ENCODE measurements at places on chromosomes 6 and 20. TPM values are rescaled to one million over a fixed set of nuclear protein-coding genes. Genes with fewer than 3 reads are reported as not detected.

GRCh38 chr6:6596529-6597328 lies 8.2 kb downstream of the LY86 start:
- no peak for DNase-seq

DNA sequence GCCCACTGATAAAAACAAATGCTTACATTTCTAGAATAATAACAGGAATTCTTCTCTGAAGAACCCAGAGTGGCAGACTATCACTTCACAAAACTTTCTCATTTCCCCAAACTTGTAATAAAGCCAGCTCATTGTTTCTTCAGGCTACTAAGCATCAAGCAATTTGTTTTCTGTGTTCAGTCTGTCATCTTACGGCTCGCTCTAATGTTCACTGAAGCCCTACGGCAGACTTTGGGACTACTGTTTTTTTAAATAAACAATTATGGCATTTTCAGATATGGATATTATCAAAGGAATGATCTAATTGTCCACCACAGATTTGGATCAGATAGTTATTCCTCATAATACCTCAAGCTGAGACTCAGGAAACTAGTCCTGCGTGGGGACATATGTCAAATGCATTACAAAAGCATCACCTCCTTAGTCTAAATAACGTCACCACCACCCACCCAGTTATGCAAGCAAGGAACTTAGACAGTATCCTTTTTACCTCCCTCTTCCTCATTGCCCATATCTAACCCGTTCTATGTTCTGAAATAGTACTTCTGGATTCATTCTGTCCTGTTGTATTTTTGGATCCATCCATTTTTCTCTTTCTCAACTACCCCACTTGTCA lies 415.1 kb downstream of the PLCB1 start:
- no peak for DNase-seq

DNA sequence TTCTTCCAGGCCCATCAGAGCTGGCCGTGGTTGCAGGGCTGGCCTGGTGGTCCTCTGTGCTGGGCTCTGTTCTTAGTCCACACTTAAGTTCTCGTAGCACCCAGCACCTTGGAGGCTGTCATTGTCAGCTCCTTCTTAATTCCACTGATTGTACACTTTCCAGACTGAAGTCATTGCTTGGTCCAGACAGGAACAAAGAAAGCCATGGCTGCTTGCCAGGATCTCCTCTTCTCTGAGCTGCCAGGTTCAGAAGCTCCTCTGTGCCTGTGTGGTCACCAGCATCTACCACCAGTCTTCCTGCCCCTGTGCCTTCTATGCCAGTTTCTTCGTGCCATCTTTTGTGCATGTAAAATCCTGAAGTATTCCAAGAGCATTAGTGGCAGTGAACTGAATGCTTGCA lies 39.5 kb upstream of the PCMTD2 start:
- no peak for DNase-seq

GRCh38 chr20:21701171-21701876 lies 4.1 kb upstream of the PAX1 start:
- DNase-seq: no peak

GRCh38 chr20:15302075-15302474 lies 964.7 kb upstream of the FLRT3 start:
- DNase-seq: no peak

GRCh38 chr6:138593124-138593877 lies 94.0 kb upstream of the NHSL1 start:
- DNase-seq: peak; percentile 70

DNA sequence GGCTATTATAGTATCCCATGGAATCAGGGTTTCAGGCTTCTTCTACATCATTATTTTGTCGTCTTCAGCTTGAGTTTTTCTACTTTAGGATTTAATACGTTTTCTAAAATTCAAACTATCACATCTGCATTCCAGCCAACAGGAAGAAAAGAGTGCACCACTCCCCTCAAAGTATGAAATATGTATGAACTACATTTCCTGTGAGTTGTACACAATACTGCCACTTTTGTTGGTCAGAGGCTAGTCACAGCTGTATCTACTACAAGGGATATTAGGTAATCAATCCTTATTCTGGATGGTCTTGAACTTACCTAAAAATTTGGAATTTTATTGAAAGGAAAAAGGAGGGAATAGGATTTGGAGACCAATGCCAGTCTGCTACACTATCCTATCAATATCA lies 235.6 kb upstream of the TBX18 start:
- no peak for DNase-seq

DNA sequence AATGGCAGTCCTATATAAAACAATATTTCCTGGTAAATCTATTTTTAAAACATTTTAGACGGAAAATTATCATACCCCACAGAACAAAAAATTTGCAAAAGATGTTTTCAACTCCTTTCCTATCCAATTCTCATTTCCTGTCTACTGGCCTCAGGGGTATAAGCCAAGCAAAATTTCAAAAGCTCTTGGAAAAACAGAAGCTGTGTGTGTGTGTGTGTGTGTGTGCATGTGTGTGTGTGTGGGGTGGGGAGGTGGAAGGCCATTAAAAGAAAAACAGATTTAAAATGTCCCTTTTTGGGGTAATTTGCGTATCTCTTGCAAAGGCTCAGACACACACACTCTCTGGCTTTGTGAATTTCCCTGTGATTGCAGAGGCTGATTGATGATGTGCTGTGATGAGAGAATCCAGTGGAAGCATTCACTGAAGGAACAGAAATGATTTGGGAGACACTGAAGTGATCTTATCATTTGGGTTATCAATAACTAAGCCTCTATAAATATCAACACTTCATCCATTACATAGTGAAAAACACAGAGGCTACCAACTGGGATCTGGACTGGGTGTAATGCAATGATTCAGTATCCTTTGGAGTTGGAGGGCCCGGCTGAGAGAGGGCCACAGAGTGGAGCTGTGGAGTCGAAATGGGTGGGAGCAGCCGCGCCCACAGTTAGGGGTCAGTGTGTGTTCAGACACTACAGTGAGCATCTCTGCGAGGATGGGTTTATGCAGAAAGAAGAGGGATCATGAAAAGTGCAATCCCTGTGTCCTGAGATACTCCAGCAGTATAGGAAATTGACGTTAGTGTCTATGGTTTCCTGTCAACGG lies 106.8 kb upstream of the PREP start:
- peak; percentile 36 for DNase-seq

DNA sequence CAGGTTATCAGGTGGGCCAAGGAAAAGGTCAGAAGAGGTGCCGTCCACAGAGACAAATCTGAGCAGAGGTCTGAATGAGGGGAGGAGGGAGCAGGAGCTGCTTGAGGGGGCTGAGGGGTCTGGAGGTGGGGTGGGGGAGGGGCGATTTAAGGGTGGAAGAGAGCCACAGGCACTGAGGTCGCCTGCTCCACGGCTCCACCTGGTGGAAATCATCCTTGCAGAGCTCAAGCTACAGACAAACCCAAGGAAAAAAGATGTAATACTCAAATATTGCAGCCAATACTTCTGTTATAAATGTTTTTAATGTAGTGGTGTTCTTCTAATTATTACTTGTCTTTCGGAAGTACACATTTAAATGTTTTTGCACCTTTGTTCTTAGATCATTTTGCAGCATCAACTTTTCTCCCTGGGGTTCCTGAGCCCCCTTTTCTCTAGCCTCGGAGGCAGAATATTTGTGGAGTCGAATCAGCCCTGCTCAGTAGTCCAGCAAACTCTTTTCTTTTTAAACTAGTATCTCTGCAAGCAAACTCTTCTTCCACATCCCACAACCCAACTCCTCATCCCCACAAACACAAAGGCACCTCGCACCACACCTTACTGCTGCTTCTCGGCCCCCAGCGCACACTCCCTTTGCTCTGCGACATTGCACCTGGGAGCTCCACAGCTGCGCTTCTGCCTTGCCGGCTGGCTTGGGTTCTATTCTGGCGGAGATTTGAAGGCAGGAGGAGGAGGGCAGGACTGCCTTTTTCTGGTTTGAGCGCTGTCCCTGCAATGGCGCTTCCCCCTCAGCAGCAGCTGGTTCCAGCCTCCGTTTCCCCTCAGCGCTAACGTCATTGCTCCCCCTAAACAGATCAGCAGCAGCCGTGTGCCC lies 51.0 kb upstream of the TFAP2A start:
- DNase-seq: no peak

DNA sequence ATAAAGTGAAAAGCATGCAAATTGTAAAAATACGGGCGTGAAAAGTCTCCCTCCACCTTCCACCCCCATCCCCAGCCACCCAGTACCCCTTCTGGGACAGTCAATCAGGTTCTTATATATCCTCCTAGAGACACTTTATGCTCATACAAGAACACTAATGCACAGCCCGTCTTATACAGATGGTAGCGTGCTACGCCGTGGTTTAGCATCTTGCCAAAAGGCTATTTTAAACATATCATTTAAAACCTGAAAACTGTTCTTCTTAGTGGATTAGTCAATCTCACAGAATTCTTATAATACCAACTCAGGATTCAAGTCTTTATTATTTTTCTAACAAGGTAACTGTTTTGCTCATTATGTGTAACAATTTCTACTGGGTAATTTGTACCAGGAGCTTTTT lies 57.2 kb upstream of the MRPS10 start:
- no peak for DNase-seq

DNA sequence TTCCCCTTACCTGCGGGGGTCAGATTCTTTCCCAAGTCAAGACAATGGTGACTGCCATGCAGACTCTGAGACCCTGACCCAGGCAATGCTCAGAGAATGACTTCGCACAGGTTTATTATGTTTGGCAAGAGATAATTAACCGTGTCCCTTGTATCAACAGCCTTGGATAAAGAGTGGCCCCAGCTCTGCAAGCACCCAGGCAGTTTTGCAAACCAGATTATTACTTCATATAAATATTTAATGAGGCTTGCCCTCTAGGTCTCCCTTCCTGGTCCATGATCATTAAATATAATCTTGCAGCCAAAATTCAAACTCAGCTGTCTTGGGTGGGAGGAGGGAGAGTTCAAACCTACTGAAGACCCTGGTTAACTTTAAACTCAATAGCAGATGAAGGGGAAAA lies 156.5 kb downstream of the ANKRD60 start:
- no peak for DNase-seq

DNA sequence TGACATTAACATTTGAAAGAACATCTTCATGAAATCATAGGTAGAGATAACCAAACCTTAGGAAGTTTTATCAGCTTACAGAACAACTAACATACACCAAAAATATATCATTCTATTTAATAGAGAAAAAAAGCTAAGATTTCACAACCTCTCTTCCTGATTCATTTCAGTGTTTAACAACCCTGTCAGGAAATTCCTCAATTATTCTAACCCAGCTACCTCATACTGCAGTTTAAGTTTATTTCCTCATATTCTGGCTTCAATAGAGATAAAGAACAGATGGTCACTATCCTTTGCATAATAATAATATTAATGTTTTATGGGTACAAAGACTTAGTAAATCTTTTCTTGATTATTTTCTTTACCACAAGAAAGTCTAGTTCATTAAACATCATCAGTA lies 112.9 kb upstream of the HSF2 start:
- no peak for DNase-seq

- no peak for DNase-seq
These were observed 308.3 kb upstream of the PREP start for GRCh38 chr6:105711216-105711615.

Gene BCAS4
- total RNA-seq: 0.84 TPM

Gene SLC17A2
- total RNA-seq: not detected

Gene BCAS1
- 49.8 TPM for total RNA-seq

Gene OR2H1
- total RNA-seq: not detected

Gene FOXS1
- 9.8 TPM for total RNA-seq

Gene NKX2-4
- not detected for total RNA-seq

Gene ZNF343
- total RNA-seq: 15.3 TPM

Gene NTSR1
- not detected for total RNA-seq

Gene SAMD5
- total RNA-seq: 3.3 TPM
